Stimulated activated CD8-positive, alpha-beta memory T cell treated with anti-CD3 and anti-CD28 coated beads, Interleukin-2, amount 100 ng/mL, for 1 hour (primary cell): ENCODE measurements at places on chromosomes 5 and 9.

- DNase-seq: no peak
Observed at GRCh38 chr9:83154821-83155220, 91.9 kb upstream of the RASEF start.

DNA sequence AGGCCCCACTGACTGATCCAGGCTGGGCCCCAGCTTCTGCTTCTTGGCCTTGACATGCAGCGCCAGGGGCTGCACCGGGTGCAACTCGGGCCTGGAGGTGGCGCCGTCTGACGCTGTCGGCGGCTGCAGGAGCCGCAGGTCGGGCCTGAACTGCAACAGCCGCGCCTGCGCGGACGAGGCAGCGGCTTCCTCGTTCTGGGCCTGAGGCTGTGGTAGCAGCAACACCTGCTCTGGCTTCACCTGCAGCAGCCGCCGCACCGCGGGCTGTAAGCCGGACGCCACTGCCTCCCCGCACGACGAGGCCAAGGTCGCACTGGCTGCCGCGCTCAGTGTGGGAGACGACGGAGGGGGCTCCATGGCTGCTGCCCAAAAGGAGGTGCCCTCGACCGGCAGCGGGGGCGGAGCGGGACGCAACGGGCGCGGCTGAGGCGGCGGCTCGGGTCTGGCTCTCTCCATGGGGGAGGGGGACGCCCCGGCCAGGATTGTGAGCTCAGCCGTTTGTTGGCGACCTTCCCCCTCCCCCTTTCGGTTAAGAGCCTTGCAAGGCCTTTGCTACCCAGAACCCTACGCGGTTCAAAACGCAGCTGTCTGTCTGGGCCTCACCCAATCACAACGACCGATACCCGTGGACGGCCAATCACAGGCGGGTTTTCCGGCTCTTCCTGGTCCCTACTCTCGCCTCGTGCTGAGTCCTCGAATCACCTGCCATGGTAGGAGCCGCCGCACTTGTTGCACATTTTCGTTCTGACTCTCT is 438 bp downstream of the SOX30 start:
- DNase-seq: peak; percentile 63

DNA sequence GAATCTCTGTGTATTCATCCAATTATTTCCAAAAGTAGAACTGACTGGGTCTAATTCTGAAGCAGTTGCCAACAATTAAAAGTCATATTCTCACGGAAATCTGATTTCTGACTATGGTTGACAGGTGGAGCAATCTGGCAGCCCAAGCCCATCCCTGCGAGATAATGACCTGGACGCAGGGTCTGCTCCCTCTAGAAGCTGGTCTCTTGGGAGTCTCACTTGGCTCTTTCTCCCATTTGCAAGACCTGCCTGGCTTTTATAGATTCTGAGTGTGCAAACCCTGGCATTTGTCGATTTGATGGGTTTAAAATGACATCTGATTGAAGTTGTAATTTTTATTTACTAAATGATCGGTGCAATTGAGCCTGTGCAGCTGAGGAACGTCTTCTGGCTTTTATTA is 49.4 kb upstream of the NEURL1B start:
- no peak for DNase-seq

- no peak for DNase-seq
Observed at GRCh38 chr9:16356196-16356765, 514.2 kb downstream of the BNC2 start.

GRCh38 chr9:18459962-18460584 is 13.9 kb upstream of the ADAMTSL1 start:
- DNase-seq: no peak

- DNase-seq: no peak
Observed at GRCh38 chr9:131608493-131609037, 63.2 kb downstream of the PRRT1B start.

DNA sequence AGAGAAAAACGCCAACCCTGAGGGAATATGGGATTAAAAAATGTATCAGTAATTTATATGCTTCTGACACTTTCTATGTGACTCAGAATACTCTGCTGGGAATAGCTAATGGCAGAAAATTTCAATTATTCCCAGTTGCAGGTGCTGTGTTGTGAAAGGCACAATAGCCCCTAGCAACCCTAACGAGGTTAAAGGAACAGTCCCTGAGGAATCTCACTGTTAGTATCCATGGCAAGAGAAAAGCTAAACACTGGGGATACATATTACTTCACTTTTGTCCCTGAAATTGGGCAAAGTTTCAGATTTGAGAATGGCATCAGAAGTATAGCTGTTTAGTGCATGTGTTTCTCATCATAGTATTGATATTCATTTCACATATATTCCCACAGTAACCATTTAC is 555.0 kb downstream of the RAB3C start:
- no peak for DNase-seq

- DNase-seq: no peak
Observed at GRCh38 chr5:151592855-151593408, 1.8 kb upstream of the FAT2 start.

DNA sequence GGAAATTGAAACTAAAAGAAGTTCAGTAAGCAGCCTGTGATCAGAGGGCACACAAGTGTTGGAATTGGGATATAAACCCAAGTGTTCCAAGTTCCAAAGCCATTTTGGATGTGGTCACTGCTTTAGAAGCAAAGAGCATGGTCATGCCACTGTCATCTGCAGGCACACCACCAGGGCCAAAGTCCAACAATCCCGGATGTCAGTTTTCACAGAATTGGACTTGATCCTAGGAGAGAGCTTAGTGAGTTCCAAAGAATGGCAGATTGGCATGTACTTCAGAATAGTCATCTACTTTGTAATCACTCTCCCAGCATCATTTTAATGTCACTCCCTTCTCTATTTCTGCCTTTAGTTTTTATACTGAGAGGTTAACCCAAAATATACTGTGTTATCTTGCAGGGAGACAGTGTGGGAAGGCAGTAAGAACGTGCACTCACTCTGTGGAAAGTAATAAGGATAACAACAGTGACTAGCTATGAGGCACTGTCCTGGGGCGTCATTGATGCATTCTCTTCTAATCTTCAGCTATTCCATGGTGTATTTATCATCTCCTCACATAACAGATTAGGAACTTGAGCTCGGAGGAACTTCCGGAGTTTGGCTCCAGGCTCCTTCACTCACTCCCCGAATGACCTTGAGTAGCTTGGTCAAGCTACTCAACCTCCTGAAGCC is 388.0 kb downstream of the ACTL7B start:
- DNase-seq: no peak

- no peak for DNase-seq
Observed at GRCh38 chr9:125745018-125745417, 2.2 kb upstream of the PBX3 start.

GRCh38 chr9:14212077-14212476 is 101.9 kb downstream of the NFIB start:
- no peak for DNase-seq

DNA sequence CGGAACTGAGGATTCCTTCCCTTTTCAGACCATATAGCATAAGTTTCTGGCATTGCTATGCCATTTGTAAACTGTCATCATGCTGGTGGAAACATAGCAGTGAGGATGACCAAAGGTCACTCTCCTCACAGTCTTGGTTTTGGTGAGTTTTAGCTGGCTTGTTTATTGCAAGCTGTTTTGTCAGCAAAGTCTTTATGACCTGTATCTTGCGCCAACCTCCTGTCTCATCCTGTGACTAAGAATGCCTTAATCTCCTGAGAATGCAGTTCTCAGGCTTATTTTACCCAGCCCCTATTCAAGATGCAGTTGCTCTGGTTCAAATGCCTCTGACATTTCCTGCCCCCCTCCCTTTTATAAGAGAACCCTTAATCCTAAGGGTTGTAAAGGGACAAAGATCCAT is 26.7 kb upstream of the GRIA1 start:
- DNase-seq: no peak

GRCh38 chr5:137398154-137398553 is 101.0 kb downstream of the SPOCK1 start:
- DNase-seq: no peak

GRCh38 chr5:175707751-175708375 is 50.0 kb downstream of the HRH2 start:
- no peak for DNase-seq

DNA sequence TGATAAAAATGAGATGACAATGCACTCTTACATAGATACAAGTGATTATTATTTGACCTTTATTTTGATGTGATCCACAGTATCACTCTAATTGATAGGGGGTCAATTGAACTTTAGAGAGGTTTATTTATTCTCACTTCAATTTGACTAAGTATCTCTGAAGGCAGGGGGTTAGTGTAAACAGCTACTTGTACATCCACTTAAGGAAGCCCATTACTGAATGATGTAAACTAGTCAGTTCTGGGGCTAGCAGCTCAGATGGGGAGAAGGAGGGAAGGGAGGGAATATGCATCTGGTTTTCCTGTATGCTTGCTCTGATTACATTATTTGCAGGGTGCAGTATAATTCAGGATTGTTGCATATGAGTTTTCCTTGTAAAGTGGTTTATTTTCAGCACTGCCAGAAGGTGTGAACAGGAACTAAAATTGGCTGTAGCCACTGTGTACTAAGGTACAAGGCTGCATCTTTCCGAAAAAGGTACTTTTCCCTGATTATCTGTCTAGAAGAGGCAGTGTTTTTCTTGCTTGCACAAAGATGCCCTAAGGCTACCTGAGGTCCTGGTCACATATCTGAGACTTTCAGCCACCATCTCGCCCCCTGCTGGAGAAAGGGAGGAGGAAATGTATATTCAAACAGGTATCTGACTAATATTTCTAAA is 51.2 kb downstream of the MRPS27 start:
- DNase-seq: peak; percentile 1

- DNase-seq: no peak
Observed at GRCh38 chr9:8917956-8918739, 1118.6 kb upstream of the DMAC1 start.

DNA sequence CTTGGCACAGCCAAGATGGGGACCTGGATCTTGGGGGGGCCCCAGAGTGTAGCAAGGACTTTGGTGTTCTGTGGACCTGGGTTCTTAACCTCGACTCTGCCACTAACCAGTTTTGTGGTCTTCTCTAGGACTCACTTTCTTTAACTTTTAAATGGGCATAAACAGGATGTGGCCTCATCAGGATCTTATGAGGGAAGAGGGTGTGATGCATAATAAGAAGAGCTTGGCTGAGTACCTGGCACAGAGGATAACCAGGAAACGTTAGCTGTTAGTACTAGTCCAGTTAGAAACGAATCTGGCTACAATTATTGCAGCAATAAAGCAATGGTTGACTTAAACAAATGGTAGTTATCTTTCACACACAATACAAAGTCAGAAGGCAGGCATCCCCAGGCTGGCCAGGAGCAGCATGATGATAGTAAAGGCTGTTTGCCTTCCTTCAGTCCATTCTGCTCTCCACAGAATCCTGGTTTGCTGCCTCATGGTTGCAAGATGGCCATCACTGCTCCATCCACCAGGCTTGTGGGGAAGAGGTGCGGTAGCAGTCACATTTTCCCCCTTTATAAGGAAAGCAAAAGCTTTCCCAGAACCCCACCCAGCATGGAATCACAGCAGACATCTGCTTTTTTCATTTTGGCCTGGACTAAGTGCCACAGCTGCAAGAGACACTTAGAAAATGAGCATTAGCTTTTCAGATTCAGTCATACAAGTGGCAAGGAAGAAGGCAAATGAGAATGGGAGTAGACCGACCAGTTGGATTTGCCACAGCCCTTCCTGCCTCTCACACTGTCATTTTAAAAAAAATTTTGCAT is 225.0 kb downstream of the AOPEP start:
- no peak for DNase-seq

GRCh38 chr9:107368696-107369095 is 85.6 kb downstream of the RAD23B start:
- DNase-seq: no peak

GRCh38 chr9:34143116-34143515 is 16.6 kb upstream of the DCAF12 start:
- DNase-seq: no peak

DNA sequence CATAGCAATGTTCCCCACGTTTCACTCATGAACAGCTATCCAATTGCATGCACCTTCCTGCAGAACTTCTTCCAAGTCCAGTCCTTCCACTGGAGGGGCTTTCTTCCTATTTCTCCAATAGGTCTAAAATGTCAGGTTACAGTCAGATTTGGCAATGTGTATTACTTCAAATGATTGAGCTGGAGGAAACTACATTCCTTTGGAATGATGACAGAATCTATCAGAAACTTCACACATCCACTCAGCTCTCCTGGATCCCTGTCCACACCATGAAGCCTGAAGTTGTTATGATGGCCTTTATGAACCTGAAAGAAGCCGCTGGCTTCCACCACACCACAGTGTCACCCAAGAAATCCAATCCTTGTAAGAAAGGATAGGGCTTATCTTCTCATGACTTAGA is 32.2 kb downstream of the FBXW2 start:
- no peak for DNase-seq

DNA sequence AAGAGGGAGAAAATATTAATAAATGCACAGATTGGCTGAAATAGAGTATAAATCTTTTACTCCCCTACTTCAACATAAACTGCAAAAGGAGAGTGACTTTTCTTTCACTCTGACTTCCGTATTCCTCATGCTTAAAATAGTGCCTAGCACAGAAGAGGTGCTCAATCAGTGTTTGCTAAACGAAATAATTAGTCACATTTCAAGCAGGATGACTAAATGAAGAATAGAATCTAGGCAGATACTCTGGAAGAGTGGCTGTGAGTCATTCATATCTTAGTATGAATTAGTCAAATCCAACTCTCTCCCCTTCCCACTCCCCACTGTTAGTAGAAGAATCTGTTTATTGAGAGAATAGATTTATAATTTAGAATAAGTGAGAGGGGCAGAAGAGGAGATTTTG is 4.8 kb downstream of the CD274 start:
- no peak for DNase-seq

- peak; percentile 60 for DNase-seq
Observed at GRCh38 chr9:93450945-93451815, at the start of gene FAM120A. TSS of gene FAM120A (plus strand) at chr9:93451685. CDS start at chr9:93451916, 231 bp downstream.

- no peak for DNase-seq
Observed at GRCh38 chr5:17190242-17190778, 27.1 kb upstream of the BASP1 start.

GRCh38 chr5:7910738-7911428 is 41.9 kb downstream of the MTRR start:
- no peak for DNase-seq

- peak; percentile 39 for DNase-seq
Observed at GRCh38 chr9:126558051-126558665, 55.6 kb upstream of the LMX1B start.

DNA sequence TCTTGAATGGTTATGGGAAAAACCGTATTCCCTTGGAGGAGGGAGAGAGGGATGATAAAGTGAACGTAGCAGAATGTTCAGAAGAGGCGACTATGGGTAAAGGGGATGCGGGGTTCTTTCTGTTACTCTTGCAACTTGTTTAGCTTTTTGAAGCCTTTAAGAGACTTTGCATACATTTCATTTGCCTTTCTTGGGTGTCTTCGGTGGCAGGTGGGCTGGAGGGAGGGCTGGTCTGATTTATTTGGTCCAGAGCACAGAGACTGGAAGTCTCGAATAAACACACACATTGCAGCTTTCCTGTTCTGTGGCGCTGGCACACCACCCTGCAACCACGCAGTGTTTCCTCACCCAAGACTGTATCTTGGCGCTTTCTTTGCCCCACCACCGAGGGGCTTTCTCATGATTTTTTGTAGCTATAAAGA is 23.2 kb downstream of the TTF1 start:
- DNase-seq: no peak

- no peak for DNase-seq
Observed at GRCh38 chr9:36718612-36719011, 145.9 kb downstream of the MELK start.
